ENCODE measurements at places on chromosomes 12 and 14.

DNA sequence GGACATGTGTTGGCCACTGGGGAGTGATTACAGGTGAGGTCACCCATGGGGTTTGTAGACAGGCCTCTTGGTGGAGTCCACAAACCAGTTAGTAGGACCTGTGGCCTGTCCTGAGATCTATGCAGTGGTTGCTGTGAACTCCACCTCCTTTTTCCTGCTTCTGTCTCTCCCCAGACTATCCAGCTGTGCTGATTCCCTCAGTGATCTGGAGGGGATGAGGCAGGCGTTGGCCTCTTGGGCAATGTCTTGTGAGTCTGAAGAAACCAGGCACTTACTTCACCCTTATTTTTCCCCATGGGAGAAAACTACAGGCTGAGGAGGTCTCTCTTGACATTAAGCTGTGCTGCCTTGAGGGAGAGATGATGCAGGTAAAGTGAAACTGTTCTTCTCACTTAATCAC is 257.2 kb upstream of the PRICKLE1 start:
- peak; percentile 18 for DNase-seq

DNA sequence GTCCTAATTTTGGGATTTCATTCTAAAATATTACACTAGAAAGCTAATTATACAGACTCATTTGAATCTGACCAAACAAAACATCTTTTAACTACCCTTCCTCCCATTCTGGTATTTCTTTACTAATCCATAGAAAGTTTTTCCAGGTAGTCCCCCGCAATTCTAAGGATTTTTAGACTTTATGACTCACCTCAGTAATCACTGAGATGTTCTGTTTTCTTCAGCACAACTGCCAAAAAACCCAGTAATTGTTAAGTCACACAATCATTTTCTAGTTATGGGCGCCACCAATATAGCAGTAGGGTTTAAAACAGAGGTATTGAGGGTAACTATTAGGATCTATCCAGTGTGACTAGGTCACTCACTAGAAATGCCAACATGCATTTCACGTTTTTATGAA is 1.6 kb upstream of the ARID4A start:
- DNase-seq, result peak; percentile 27

GRCh38 chr12:124809878-124810277 is 53.8 kb downstream of the SCARB1 start:
- no peak for DNase-seq

GRCh38 chr12:74280156-74280655 is 257.4 kb upstream of the ATXN7L3B start:
- DNase-seq, result no peak

- DNase-seq, result no peak
Measured at GRCh38 chr12:123696207-123696606, 15.9 kb upstream of the ATP6V0A2 start.

DNA sequence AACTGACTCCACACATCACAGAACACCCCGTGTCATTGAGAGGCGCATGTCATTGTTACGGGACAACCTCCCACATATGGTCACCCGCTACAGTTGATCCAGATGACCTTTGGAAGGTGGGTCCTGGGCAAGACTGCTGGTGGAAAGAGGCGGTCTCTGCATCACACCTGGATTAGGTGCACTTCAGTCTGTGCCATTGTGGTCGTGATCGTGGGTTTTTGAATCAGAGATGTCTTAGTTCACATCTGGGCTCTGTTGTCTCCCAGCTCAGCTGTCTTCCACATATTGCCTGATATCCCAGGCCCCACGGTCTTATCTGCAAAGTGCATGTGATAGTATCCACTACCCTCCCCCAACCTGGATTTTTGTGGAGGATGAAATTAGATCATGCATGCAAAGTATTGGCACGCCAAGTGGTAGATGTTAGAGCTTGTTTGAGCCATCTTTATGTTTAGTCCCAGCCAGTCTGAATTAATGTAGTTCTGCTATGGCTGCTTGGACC is 208.7 kb upstream of the FOXN3 start:
- DNase-seq, result no peak

- DNase-seq, result no peak
Measured at GRCh38 chr12:82931349-82932116, 244.8 kb downstream of the TMTC2 start.

GRCh38 chr14:74476607-74477006 is 16.5 kb downstream of the NPC2 start:
- no peak for DNase-seq

- DNase-seq, result no peak
Measured at GRCh38 chr12:68102163-68102562, 57.4 kb downstream of the IFNG start.

- no peak for DNase-seq
Measured at GRCh38 chr12:116080415-116080814, 197.1 kb downstream of the MED13L start.

DNA sequence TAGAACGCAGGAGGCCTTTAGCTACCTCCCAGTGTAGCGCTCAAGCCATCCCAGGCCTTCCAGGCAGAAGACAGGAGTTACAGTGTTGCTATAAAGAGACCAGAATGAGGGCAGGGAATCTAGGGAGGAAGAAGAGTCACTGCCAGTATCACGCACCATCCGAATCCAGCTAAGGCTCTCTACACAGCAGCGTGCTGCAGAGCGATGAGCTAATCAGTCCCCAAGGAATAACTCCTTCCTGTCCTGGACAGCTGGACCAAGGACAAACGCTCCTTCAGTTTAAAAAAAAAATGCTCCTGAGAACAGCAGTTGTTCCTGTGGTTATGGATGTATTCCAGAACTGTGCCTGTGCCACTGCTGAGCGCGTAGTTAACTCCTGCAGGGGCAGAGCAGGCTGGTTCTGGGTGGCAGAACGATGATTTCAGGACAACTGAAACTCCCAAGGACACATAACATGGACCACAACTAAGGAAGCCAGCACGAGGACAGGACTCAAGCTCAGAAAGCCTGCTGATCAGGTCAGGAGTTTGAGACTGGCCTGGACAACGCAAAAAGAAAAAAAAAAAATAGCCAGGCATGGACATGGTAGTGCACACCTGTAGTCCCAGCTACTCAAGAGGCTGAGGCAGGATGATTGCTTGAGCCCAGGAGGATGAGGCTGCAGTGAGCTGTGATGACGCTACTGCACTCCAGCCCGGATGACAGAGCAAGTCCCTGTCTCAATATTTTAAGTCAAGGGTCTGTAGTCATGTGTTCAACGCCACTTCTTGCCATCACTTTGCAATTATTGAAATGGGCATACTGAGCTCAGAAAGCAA is 2.6 kb downstream of the IFFO1 start:
- peak; percentile 87 for DNase-seq

GRCh38 chr12:12661086-12661856 is 34.7 kb downstream of the GPR19 start:
- peak; percentile 86 for DNase-seq

DNA sequence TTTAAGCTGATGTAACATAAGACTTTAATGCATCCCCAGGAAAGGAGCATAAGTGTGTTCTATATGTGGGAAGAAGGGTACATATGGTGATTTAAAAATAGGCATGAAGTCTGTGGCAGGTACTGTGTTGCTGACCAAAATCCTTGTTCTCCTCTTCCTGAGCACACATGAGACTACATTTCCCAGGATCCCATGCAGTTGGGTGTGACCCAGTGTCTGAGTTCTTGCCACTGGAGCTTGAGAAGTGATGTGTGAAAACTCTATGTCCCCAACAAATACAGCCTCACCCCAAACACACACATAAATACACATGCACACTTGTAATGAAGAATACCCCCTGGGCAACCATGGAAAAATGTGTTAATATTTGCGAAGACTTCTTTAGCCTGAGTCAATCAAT is 8.5 kb upstream of the SMIM10L1 start:
- no peak for DNase-seq

GRCh38 chr12:55711786-55712553 is 3.9 kb upstream of the BLOC1S1 start:
- DNase-seq, result no peak

- no peak for DNase-seq
Measured at GRCh38 chr12:77599782-77600467, 230.8 kb upstream of the NAV3 start.

- no peak for DNase-seq
Measured at GRCh38 chr12:62783881-62784280, 151.1 kb downstream of the PPM1H start.

DNA sequence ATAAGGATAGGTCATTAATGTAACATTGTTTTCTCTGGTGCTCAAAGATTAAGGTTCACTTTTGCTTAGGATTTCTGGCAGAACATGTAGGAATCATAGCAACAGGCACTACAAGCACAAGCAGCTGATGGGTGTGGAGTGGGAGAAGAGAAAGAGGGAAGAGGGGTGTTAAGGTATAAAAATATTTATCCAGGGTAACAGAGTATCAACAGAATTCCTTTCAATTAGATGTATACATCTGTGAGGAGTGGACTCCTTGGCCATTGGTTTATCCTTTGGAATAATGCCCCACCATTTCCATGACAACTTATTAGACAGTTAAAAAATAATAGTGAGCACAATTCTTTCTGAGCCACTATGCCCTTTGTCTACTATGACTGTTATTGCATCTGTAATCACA is 388.3 kb upstream of the DDHD1 start:
- no peak for DNase-seq

- peak; percentile 71 for DNase-seq
Measured at GRCh38 chr14:39107591-39107996, 4.6 kb upstream of the SEC23A start.

DNA sequence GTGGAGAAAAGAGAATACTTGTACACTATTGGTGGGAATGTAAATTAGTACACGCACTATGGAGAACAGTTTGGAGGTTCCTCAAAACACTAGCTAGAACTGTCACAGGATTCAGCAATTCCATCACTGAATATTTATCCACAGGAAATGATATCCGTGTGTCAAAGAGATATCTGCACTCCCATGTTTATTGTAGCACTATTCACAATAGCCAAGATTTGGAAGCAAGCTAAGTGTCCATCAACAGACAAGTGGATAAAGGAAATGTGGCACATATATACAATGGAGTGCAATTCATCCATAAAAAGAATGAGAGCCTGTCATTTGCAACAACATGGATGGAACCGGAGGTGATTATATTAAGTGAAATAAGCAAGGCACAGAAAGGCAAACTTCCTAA is 428.5 kb downstream of the CCDC91 start:
- no peak for DNase-seq

DNA sequence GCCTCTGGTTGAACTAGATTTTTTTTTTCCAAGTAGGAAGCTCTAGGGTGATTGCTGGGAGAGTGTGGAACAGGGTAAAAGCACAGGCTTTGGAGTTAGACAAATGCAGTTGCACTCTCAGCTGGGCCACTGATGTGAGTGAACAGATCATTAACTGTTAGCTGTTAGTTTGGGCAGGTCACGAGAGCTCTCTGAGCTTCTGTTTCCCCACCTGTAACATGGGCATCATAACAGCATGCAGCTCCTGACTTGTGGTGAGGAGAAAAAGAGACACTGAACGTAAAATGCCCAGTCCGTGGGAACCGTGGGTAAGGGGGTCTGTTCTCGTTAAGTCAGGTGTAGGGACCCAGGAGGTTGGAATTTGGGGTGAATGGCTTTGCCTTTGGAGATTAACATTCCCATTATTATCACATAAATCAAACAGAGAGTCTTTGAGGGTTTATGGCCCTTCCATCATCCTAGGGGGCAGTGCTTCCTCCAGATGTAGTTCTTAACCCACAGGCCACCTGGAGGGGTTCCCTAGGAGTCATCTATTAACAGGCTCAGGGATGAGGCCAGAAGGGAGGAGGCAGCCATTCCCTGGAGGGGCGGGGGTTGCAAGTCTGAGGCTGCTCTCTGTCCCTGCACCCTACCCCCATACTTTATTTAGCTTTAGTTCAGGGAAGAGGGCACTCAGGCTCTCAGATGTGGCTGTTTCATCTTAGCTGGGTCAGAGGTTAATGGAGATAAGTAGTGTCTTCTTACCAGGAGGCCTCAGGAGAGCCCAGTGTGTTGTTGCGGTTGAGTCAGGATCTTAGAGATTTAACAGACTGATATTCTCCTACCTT is 135.2 kb downstream of the DACT1 start:
- DNase-seq, result no peak

DNA sequence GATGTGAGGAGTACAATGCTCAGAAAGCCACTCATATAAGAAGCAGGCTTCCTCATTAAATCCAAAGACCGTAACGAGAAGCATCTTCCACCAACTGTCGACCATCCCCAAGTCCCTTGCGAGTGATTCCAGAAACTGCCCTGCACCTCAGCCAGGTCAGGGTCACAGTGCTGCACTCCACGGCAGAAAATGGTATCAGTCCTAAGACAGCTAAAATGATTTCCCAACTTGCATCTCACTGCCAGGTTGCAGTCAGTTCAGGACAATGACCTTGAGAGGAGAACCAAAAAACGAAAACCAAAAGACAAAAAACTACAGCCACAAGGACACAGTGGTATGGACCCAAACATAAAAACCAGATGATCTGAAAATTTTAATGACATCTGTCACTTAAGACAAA is 20.6 kb downstream of the SBNO1 start:
- no peak for DNase-seq

- DNase-seq, result peak; percentile 63
Measured at GRCh38 chr12:46445551-46446235, 73.1 kb upstream of the SLC38A2 start.

DNA sequence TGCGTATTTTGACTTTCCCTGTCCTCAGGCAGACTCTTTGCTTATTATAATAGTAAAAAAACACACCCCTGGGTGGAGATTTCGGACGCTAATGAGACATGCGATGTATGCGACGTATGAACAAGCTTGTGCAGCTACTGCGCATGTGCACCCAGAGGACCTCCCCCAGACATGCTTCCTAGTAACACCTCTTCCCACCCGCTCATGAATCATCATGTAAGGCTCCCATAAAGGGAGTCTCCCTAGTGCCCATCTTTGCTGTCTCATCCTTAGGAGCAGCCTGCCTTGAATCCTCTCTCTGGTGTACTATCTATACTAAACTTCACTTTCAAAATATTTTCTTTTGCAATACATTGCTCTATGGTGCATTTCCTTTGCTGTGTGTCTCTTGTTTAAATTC is 210.1 kb downstream of the TMEM132D start:
- DNase-seq, result no peak

- peak; percentile 50 for DNase-seq
Measured at GRCh38 chr12:60194678-60195077, 598.8 kb downstream of the SLC16A7 start.

DNA sequence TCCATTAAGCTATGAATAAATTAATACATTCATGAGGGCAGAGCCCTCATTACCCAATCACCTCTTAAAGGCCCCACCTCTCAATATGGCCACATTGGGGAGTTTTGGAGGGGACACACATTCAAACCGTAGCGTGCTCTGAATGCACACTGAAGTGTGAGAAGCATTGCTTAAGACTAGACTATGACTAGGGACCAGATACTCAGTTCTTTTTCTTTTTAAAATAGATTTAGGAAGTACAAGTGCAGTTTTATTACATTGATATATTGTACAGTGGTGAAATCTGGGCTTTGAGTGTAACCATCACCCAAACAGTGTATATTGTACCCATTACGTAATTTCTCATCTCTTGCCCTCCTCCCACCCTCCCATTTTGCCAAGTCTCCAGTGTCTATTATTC is 21.0 kb upstream of the JDP2 start:
- DNase-seq, result no peak

DNA sequence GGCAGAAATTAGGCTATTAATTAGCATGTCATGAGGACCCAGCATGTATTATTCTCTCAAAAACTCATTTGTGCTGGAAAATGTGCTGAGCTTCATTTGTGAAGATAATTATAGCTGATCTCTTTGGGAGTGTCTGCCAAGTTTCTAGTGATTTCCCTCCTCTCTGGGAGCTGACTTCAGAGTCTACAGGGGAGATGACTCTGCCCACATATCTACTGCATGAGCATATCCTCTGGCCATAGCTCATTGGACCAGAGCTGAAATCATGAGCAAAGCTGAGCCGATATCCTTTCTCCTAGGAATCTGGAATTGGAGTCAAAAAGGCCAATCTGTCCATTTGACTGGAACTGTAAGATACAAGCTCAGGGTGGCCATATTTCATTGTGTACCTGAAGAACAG is 5.9 kb downstream of the CCDC198 start:
- DNase-seq, result no peak
